ENCODE measurements at places on chromosomes 5 and 9.

DNA sequence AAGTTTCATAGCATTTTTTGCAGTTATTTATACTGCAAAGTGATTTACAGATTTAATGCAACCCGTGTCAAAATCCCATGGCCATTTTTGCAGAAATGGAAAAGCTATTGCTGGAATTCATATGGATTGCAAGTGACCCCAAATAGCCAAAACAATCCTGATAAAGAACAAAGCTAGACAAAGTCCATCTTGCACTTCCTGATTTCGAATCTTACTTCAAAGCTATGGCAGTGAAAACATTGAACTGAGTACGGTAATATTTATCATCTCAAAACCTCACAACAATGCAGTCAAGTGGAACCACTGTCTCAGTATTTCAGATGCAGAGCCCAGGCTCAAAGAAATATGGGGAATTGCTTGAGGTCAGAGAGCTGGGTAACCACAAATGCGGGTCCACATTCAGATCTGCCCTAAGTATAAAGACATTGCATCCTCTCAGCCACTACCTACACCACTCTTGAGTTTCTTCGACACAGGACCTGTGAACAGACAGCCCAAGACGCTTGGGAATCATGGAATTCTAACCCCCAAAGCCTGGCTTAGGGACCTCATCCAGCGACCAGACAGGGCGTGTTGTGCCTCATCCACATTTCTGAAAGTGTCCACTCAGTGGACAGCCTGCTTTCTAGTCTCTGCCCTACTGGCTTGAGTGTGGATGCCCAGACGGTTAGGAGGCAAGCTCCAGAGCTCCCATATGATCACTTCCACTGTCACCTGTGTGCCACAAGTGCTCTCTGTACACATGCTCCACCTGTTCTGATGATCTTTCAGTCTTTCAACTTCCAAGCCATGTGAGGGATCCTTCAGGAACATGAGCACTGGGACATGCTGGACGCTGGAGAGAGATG is 39.3 kb upstream of the KCNIP1 start:
- no peak for DNase-seq

DNA sequence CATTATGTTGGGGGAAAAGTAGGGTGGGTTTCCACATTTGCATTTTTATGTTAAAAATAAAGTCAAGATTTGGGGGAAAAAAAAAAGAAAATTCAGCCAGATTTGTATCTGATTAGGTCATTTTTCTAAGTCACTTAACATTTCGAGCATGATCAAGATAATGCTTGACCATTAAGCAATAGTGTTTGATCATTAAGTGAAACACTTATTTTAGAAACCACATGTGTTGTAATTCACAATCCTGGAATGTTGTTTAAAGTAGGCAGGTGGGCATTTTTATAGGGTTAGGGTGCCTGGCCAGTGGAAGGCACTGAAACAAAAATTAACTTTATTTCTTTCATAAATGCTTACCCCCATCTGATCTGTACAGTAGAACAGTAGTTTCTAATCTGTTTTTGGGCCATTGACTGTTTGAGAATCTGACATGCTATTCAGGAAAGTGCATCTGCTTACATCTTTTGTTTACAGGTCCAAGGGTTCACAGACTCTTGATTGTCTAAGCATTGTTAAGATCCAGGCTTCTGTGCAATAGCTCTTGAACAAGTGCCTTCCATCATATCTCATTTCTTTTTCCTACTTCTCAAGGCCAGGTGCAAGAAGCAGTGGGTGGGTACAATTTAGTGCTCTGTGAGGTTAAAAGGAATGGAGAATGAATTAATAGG is 9.1 kb downstream of the ZCCHC9 start:
- no peak for DNase-seq

- DNase-seq: no peak
These were observed 127.1 kb downstream of the GOLPH3 start for GRCh38 chr5:32047056-32047455.

DNA sequence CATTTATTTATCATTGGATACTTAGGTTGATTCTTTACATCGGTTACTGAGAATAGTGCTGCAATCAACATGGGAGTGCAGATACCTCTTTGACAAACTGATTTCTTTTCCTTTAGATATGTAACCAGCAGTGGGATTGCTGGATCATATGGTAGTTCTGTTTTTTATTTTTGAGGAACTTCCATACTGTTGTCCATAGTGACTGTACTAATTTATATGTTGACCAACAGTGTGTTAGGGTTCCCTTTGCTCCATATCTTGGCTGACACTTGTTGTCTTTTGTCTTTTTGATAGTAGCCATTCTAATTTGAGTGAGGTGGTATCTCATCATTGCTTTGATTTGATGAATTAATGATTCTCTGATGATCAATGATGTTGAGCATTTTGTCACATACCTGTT is 137.3 kb upstream of the PITX1 start:
- DNase-seq: no peak

- DNase-seq: no peak
These were observed 53.9 kb downstream of the FXN start for GRCh38 chr9:69089491-69089890.

Data from right hindlimb (tissue), 1 donor.